Cerebellum (tissue), 4 donors: ENCODE measurements at places on chromosomes 2 and 18.

- DNase-seq: no peak
These were observed 320.1 kb downstream of the OSR1 start for GRCh38 chr2:19038071-19039015.

- DNase-seq: no peak
These were observed 92.2 kb upstream of the SETBP1 start for GRCh38 chr18:44588508-44588907.

- DNase-seq: no peak
These were observed 184.8 kb downstream of the LNPK start for GRCh38 chr2:175817221-175817620.

DNA sequence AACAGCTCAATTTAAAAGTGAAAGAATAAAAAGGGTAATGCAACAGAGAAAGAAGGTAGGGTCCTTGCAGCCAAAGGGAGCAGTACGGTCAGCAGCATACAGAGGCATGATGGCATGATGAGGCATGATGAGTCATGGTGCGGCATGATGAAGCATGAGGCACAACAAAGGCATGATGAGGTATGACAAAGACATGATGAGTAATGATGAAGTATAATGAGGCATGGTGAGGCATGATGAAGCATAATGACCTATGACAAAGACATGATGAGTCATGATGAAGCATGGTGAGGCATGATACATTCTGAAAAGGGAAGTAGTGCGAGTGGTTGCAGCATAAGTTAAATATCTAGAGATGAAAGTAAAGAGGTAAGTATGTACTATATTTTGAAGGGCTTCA, 673.2 kb downstream of the TMEM182 start:
- no peak for DNase-seq

GRCh38 chr2:151410485-151410834, 758 bp downstream of the RIF1 start:
- peak; percentile 28 for DNase-seq

DNA sequence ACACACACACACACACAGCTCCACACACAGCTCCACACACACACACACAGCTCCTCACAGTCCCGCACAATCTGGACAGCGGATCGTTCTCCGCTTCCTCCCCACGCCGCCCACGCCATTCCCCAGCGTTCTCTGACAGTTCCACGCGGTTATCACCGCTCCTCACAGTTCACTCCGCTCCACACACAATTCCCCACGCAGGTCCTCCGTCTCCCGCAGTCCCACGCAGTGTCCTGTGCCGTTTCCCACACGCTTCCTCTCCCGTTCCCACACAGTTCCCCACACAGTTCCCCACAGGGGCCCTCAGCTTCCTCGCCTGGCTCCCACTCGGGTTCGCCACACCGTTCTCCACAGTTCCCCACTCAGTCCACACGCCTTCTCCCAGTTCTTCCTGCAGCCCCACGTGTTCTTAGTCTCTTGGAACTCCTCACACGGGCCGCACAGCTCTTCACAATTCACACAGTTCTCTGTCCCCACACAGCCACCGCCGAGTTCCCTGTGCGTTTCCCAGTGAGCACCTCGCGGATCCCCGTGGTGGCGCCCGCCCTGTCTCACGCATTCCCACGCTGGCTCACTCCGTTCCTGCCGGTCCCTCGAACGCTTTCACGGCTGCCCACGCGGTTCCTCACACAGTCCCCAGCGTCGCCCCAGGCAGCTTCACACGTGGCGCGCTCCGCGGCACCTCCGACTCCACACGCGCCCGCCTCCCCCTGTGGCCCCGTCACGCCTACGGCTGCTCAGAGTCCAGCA, 38.4 kb downstream of the KIF1A start:
- DNase-seq: no peak

DNA sequence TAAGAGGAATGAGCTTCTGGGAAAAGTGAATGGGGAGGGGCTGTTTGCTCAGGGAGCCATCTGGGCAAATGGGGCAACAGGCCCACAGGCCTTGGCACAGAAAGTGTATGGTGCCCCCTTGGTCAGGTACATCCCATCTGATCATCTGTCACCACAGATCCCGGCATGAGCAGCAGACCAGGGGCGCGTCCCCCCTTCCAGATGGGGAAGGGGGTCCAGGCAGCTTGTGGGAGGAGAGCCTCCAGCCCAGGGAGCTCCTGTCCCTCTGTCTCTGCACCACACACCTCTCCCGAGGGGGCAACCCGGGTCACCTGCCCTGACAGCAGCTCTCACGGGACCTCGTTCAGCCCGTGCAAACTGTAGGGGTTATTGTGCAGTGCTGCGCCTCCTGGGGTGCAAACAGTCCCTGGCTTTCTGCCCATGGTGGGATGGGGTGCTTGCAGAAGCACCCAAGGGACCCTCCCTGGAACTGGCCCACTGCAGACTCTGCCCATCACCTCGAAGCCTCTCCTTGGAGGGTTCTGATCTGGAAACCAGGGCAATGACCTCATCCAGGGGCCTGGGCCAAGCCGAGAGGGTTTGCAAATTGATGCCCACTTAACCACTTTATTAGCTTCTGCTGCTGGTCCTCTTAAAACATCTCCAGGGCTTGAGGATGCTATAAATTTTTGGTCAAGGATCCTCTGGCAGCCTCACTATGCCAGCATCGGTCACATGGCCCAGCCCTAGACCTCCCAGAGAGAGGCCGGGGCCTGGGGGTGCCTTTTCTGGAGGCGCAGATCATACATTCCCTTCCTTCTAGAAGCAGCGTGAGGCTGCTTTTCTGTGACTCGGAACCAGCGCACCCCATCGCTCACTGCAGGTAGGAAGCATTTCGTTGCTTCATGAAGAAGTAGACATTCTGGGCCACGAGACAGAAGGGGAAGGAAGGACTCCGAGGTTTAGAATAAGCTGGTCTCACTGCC, 7.6 kb upstream of the BOK start:
- no peak for DNase-seq

- DNase-seq: no peak
These were observed 499.2 kb downstream of the CNTNAP5 start for GRCh38 chr2:124524155-124524915.

- no peak for DNase-seq
These were observed 31.3 kb downstream of the COLEC12 start for GRCh38 chr18:468955-469790.

- DNase-seq: no peak
These were observed 16.4 kb upstream of the STARD7 start for GRCh38 chr2:96225016-96225533.

GRCh38 chr2:10239561-10239967, 63.1 kb upstream of the HPCAL1 start:
- no peak for DNase-seq

- no peak for DNase-seq
These were observed 58.9 kb upstream of the ZSWIM2 start for GRCh38 chr2:186907897-186908296.

DNA sequence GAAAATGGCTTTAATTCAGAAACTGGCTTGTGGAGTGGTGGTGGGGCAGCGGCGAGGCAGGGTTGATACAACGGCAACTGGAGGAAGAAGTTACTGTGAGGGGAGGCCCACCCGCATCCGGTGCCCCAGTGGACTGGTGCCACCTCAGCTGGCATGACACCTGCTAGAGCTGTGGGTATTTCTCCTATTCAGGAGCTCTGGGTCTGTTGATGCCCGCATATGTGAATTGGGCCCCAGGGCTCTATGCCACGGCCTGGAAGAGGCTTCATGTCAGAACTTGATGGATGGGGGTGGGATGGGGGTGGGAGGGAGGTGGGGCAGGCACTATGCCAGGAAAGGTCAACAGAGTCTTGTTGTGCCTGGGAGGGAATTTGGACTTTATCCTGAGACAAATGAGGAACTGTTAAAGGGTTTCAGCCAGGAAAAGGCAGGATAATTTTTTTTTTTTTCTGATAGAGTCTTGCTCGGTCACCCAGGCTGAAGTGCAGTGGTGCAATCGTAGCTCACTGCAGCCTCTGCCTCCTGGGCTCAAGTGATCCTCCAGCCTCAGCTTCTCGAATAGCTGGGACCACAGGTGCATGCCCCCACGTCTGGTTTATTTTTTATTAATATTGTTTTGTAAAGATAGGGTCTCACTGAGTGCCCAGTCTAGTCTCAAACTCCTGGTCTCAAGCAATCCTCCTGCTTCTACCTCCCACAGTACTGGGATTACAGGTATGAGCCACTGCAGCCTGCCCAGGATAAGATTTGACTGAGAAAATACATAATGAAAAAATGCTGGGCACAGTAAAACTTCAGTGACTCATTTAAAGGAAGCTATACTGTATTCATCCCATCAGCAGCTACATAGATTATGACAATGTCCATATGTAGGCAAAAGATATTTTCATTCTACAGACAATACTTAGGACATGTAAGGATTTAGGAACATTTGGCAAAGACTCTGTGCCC, 52.6 kb downstream of the SH2D6 start:
- DNase-seq: no peak

DNA sequence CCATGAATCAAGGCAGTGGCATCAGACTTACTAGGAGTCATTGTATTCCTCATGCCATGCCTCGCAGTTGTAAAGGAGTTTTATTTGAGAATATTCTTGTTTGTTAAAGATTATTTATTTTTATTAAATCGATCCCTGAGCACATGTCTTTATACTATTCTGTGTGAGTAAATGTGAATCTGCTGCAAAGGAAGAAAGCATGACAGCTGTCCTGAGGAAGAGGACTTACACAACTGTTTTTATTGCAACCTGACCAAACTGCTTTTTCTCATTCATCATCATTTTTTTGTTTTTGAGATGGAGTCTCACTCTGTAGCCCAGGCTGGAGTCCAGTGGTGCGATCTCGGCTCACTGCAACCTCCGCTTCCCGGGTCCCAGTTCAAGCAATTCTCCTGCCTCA, 34.1 kb downstream of the INO80D start:
- DNase-seq: no peak

DNA sequence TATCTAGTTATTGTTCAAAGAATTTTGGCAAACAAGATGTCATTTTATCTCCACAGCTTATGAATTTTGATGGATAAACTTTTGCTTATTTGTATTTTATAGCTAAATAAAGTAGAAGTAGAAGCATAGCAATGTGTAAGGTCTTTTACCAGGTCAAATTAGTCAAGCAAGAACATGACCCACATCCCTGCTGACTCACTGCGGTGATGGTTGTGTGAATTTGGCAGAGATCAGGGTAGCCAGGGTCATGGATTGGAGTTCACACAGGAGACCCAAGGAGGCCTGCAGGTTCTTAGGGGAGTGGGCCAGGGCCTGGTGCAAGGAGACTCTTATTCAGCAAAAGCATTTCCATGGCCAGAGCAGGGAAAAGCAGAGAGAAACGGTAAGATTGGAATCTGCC, 18.7 kb downstream of the SP140 start:
- DNase-seq: no peak

GRCh38 chr18:78376046-78376445, 603.6 kb upstream of the SALL3 start:
- DNase-seq: no peak

GRCh38 chr2:150081775-150082481, 405.5 kb downstream of the RND3 start:
- DNase-seq: no peak

DNA sequence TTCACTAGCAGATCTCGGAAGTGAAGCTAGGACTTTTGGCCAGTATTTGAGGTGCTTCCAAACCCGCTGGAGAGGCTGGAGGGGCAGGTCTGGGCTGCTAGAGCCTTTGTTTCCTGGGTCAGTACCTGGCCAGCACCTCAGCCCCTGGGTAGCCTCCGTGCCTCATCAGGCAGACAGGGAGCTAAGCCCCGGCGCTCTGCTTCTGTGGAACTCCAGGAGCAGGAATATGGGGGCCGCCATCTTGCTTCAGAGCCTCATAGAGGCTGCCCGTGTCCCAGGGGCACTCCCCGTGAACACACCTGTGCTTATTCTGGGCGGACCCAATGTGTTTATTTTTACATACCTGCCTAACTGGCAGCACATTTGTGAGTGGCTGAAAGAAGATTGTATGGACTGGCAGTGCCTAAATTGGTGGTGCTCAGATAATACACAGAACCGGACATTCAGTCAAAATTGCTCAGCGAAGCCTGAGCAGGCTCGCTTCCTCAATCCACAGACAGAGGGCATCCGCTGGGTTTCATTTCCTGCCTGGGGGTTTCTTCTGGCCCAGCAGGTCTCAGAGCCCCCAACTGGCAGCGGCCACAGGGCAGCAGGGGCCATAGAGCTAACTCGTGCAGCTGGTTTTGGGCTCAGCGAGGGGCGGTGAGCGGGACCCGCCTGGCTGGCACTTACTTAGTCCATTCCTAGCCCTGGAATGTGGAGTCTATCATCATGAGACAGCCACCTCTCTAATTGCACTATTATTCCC, 176.8 kb upstream of the ALKAL2 start:
- DNase-seq: no peak

- no peak for DNase-seq
These were observed 117.4 kb downstream of the NEB start for GRCh38 chr2:151616760-151617339.

GRCh38 chr18:46646468-46646867, 10.6 kb downstream of the LOXHD1 start:
- no peak for DNase-seq

- DNase-seq: no peak
These were observed 160.9 kb downstream of the DYSF start for GRCh38 chr2:71613953-71614925.

GRCh38 chr18:52486052-52486451, 146.1 kb downstream of the DCC start:
- no peak for DNase-seq

- DNase-seq: no peak
These were observed 588 bp downstream of the OTX1 start for GRCh38 chr2:63051042-63051794.

DNA sequence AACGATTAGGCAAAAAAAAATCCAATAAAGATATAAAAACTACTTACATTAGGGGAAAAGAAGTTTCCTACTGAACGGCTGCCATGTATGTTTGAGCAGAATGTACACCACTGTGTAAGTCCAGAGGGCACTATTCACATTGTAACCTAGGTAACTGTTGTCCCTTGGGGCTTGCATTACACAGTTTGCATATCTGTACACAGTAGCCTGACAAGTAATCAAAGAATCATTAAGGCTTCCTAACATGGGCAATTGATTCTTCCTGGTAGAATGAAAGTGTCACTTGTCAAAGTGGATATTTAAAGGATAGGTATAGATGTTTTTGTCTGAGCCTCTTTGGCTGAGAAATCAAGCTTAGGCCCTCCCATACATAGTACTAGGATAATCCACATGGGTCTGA, 39.1 kb downstream of the PLEK start:
- DNase-seq: no peak

DNA sequence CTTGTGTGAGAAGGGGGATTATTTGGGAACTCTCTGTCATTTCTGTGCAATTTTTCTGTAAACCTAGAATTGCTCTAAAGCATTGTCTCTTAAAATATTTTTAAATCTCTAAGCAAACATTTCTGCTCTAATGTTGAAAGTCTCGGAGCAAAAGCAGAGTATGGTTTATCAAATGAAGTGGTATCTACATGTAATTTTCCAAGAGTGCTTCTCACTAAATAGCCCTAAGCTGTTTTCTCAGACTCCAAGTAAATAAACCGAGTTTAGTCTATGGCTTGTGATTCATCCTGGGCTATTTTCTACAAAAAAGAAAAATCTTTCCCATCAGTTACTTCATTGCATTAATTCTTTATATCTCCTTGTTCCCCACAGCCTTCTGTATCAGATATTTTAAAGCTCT, 90.8 kb downstream of the METTL4 start:
- DNase-seq: no peak

DNA sequence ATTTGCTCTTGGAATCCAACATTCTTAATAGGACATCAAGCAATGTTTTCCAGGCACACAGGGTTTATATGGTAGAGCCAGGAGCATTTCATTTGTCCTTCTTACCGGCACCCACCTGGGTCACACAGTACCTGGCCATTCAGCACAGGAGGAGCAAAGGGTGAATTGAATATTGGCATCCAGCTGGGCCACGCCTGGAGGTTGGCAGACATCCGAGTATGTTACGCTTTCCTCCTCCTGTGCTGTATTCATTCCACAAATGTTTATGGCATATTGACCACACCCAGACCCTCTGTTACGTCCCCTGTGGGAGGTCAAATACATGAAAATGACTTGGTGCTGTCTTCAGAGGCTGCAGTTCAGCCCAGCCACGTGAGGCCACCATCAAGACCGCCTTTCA, 206.2 kb downstream of the RTP5 start:
- DNase-seq: no peak
